ENCODE measurements at places on chromosomes 6 and 20.

DNA sequence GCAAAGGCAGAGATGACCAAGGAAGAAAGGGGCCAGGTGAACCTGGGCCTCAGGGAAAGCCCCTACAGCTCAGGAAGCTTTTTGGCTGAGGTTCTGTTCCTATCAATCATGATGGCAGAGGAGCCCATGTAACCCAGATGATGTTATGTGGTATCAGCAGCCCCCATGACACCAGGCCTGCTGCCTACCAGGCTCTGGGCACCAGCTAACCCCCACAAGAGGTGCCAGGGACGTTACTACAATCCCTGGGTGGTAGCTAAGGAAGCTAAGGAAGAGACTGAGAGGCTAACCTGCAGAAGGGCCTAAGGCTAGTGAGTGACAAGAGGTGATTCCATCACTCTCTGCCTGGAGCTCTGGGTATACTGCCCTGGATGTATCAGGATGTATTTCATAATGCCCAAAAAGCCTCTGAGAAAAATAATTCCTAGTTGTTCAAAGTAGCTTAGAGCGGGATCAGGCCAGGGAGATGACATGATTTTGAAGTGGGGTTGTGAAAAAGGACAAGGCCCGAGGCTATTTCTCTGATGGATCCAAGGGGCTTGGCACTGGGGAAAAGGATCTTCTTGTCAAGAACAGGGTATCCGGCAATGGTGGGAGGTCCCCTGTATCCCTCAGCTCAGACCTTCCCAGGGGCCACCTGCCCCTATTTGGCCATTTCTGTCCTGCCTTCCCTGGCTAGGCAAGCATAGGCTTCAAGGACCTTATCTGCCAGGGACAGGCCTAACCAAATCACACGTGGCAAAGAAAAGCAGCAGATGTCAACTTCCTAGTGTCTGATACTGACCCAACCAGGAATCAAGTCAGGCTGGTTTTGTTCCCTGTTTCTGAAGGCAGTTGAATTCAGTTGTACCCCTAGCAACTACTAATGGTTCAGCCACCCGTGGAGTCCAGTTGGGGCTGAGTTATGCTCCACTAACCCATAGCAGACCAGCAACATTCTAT, 41.3 kb downstream of the PANK2 start:
- H3K27me3 ChIP-seq = no peaks in the 10 kb centered on the region
- H3K4me1 ChIP-seq = peaks cover 12% of the 10 kb centered on the region
- H3K36me3 ChIP-seq = no peaks in the 10 kb centered on the region
- no peak for DNase-seq

DNA sequence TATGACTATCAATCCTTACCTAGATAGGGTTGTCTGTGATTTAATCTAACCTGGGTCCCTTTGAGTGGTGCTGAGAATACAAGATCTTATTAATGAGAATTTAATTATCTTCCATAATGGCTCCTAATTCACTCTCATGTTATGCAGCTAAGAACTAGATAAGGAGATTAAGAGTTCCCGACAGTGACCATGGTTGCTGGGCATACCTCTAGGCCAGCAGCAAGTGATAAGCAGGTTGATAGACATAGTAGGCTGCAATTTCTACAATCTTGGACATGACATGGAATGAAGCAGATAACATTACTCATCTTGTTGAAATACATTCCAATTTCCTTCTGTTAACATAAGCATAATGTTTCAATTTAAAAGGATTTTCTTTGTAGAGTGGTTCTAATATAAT, 27.1 kb downstream of the SPACA1 start:
- no peak for DNase-seq
- no peaks in the 10 kb centered on the region for H3K36me3 ChIP-seq

- no peak overlapping the region for H3K4me3 ChIP-seq
- peaks cover 3% of the 10 kb centered on the region for H3K27me3 ChIP-seq
- no peaks in the 10 kb centered on the region for H3K4me1 ChIP-seq
- DNase-seq = no peak
Observed at GRCh38 chr6:90413867-90414266, 117.2 kb upstream of the BACH2 start.

- H3K36me3 ChIP-seq = no peaks in the 10 kb centered on the region
- no peak overlapping the region for H3K4me3 ChIP-seq
- no peak overlapping the region for H3K27ac ChIP-seq
Observed at GRCh38 chr20:58688840-58689239, 3.8 kb upstream of the NPEPL1 start.

- H3K27ac ChIP-seq = no peak overlapping the region
- no peaks in the 10 kb centered on the region for H3K4me1 ChIP-seq
Observed at GRCh38 chr6:94272327-94272726, 853.0 kb upstream of the EPHA7 start.

GRCh38 chr6:56311061-56311460, 63.7 kb upstream of the COL21A1 start:
- H3K36me3 ChIP-seq = no peaks in the 10 kb centered on the region
- DNase-seq = peak; percentile 31
- no peaks in the 10 kb centered on the region for H3K4me1 ChIP-seq
- no peaks in the 10 kb centered on the region for H3K27me3 ChIP-seq
- no peak overlapping the region for H3K27ac ChIP-seq

GRCh38 chr6:78615430-78615904, 251.9 kb upstream of the IRAK1BP1 start:
- DNase-seq = peak; percentile 55
- no peaks in the 10 kb centered on the region for H3K36me3 ChIP-seq
- no peak overlapping the region for H3K27ac ChIP-seq
- H3K4me1 ChIP-seq = peaks cover 10% of the 10 kb centered on the region
- H3K27me3 ChIP-seq = no peaks in the 10 kb centered on the region

GRCh38 chr6:29603456-29603855, 18.5 kb downstream of the OR2H2 start:
- H3K36me3 ChIP-seq = peaks cover 24% of the 10 kb centered on the region
- H3K27me3 ChIP-seq = no peaks in the 10 kb centered on the region
- no peaks in the 10 kb centered on the region for H3K4me1 ChIP-seq
- H3K4me3 ChIP-seq = no peak overlapping the region

DNA sequence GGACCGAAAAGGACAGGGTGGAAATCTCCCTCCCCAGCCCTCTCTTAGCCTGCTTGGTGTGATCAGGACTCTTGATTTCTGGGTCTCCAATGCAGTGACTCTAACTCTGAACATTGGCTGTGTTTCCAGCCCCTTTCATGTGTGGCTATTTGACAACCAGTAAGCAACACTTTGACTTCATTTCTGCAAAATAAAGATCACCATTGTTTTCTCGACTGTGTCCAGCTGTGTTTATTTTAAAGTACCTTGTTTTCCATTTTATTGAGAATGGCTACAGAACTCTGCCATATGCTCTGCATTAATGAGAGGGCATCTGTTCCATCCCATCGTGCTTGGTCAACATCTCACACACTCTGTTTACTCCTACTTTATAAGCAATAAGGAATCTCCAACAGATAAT, 60.9 kb upstream of the TAGAP start:
- no peak for DNase-seq
- H3K27me3 ChIP-seq = no peaks in the 10 kb centered on the region
- H3K36me3 ChIP-seq = no peaks in the 10 kb centered on the region
- H3K4me1 ChIP-seq = no peaks in the 10 kb centered on the region
- H3K27ac ChIP-seq = no peak overlapping the region

DNA sequence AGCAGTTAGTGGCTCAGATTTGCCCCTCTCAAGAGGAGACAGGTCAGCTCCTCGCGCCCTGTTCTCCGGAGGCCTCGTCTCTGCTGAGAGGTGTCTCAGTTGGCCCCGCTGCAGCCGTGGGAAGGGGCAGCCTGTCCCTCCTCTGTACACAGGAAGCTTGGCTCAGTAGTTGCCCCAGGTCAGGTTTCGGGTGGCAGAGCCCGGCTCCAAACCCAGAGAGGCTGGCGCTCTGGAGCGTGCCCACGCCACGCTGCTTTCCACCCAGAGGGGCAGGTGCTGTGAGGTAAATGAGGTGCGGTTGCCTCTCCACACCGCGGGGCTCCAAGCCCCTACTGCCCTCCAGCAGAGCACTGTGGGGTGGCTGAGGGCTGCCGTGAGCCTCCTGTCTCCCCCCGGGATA, 16.0 kb downstream of the DYNLT1 start:
- H3K4me3 ChIP-seq = no peak overlapping the region
- H3K4me1 ChIP-seq = peaks cover 27% of the 10 kb centered on the region
- H3K27ac ChIP-seq = no peak overlapping the region
- peaks cover 33% of the 10 kb centered on the region for H3K36me3 ChIP-seq

GRCh38 chr20:49951151-49951550, 15.0 kb downstream of the RNF114 start:
- H3K27ac ChIP-seq = peak overlapping the region; percentile 24
- peak; percentile 11 for DNase-seq
- H3K4me3 ChIP-seq = no peak overlapping the region
- peaks cover 10% of the 10 kb centered on the region for H3K4me1 ChIP-seq
- H3K27me3 ChIP-seq = no peaks in the 10 kb centered on the region
- peaks cover 21% of the 10 kb centered on the region for H3K36me3 ChIP-seq

GRCh38 chr6:34267746-34268145, 18.9 kb upstream of the SMIM29 start:
- H3K4me3 ChIP-seq = no peak overlapping the region
- no peak overlapping the region for H3K27ac ChIP-seq
- H3K4me1 ChIP-seq = peaks cover 7% of the 10 kb centered on the region
- H3K27me3 ChIP-seq = no peaks in the 10 kb centered on the region
- no peaks in the 10 kb centered on the region for H3K36me3 ChIP-seq

GRCh38 chr20:53939190-53939571, 131.2 kb downstream of the BCAS1 start:
- DNase-seq = no peak
- peaks cover 34% of the 10 kb centered on the region for H3K4me1 ChIP-seq
- H3K4me3 ChIP-seq = no peak overlapping the region
- H3K27me3 ChIP-seq = no peaks in the 10 kb centered on the region
- no peak overlapping the region for H3K27ac ChIP-seq

GRCh38 chr6:49541210-49541724, 9.2 kb upstream of the C6orf141 start:
- no peaks in the 10 kb centered on the region for H3K27me3 ChIP-seq
- H3K4me1 ChIP-seq = peaks cover 14% of the 10 kb centered on the region
- DNase-seq = peak; percentile 67
- H3K36me3 ChIP-seq = no peaks in the 10 kb centered on the region
- peak overlapping the region; percentile 41 for H3K27ac ChIP-seq

- no peak for DNase-seq
- no peak overlapping the region for H3K4me3 ChIP-seq
- no peak overlapping the region for H3K27ac ChIP-seq
- H3K36me3 ChIP-seq = no peaks in the 10 kb centered on the region
- H3K27me3 ChIP-seq = no peaks in the 10 kb centered on the region
Observed at GRCh38 chr6:16562498-16562897, 198.8 kb downstream of the ATXN1 start.

GRCh38 chr20:33840759-33841435, 29.7 kb downstream of the CHMP4B start:
- H3K36me3 ChIP-seq = no peaks in the 10 kb centered on the region
- no peak for DNase-seq
- H3K27ac ChIP-seq = no peak overlapping the region
- peaks cover 29% of the 10 kb centered on the region for H3K4me1 ChIP-seq

- no peaks in the 10 kb centered on the region for H3K36me3 ChIP-seq
- no peak for DNase-seq
- H3K27me3 ChIP-seq = no peaks in the 10 kb centered on the region
- H3K27ac ChIP-seq = no peak overlapping the region
Observed at GRCh38 chr6:88705601-88706000, 257.8 kb downstream of the RNGTT start.

DNA sequence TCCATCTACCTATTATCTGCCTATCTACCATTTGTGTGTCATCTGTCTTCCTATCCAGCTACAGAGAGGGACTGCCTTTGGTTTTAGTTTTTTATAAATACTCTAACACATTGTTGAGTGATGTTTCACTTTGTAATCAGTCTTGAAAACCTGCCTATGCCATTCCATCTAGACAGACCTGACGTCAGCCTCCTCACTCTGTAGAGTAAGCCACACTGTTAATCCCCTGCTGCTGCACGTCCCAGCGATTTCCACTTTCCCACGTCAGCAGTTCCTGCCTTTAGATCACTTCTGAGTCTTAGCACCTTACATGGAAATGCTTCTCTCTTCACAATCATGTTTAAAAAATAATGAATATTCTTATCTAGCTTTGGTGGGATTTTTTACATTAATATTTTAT, 54.8 kb downstream of the PLG start:
- DNase-seq = no peak
- no peaks in the 10 kb centered on the region for H3K4me1 ChIP-seq
- H3K4me3 ChIP-seq = no peak overlapping the region

DNA sequence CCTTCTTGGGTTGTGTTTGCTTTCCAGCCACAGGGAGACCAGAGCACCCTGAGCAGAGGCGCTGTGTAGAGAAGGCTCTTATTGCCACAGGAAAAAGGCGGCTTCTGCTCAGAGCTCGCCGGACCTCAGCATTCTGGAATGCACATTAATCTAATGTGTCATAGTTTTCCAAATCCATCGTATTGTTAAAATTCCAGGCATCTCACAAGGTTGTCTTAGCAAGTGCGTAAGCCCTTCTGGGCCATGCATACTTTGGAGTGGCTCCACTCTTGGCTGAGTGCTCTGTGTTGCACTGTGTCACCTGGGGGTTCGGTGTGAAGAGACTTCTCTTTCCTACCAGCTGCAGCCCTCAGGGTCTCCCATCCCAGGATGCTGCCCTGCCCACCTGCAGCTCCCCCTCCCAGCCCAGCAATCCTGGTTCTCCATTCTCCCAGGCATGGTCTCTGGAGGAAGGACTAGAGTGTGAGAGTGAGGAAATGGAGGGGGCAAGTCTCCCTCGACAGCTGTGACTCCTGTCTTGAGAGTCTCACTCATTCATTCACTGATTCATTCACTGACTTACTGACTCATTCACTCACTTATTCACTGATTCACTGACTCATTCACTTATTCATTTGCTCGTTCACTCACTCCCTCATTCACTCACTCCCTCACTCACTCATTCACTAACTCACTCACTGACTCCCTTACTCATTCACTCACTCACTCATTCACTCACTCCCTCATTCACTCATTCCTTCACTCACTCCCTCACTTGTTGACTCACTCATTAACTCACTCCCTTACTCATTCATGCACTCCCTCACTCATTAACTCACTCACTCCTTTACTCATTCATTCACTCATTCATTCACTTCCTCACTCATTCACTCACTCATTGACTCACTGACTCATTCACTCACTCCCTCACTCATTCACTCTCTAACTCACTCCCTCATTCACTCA, 83.7 kb upstream of the MPC1 start:
- H3K4me3 ChIP-seq = no peak overlapping the region
- H3K27ac ChIP-seq = peak overlapping the region; percentile 37
- H3K27me3 ChIP-seq = no peaks in the 10 kb centered on the region
- peak; percentile 55 for DNase-seq
- H3K4me1 ChIP-seq = peaks cover 6% of the 10 kb centered on the region

- H3K27ac ChIP-seq = no peak overlapping the region
- peaks cover 10% of the 10 kb centered on the region for H3K27me3 ChIP-seq
- no peak for DNase-seq
- H3K4me1 ChIP-seq = no peaks in the 10 kb centered on the region
- H3K4me3 ChIP-seq = no peak overlapping the region
Observed at GRCh38 chr6:158672726-158673125, 22.9 kb downstream of the SYTL3 start.

DNA sequence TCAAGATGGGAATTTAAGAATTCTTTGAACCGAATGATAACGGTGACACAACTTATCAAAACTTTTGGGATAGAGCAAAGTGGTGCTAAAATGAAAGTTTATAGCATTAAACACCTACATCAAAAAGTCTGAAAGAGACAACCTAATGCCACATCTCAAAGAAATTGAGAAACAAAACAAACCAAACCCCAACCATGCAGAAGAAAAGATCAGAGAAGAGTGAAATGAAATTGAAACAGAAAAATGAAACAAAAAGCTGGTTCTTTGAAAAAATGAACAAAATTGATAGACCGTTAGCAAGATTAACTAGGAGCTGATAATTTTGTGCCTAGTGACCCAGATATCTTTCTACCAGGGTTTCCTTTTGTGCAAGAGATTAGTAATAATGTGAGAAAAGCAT, 248.0 kb upstream of the EYS start:
- no peaks in the 10 kb centered on the region for H3K4me1 ChIP-seq
- no peaks in the 10 kb centered on the region for H3K36me3 ChIP-seq
- H3K4me3 ChIP-seq = no peak overlapping the region
- no peak overlapping the region for H3K27ac ChIP-seq
- DNase-seq = no peak

All from endothelial cell of umbilical vein (primary cell).